ENCODE measurements at places on chromosomes 4 and X. TPM values are rescaled to one million over a fixed set of nuclear protein-coding genes. Genes with fewer than 3 reads are reported as not detected.

- no peak for DNase-seq
Measured at GRCh38 chr4:172957216-172957615, 211.4 kb upstream of the GALNT7 start.

DNA sequence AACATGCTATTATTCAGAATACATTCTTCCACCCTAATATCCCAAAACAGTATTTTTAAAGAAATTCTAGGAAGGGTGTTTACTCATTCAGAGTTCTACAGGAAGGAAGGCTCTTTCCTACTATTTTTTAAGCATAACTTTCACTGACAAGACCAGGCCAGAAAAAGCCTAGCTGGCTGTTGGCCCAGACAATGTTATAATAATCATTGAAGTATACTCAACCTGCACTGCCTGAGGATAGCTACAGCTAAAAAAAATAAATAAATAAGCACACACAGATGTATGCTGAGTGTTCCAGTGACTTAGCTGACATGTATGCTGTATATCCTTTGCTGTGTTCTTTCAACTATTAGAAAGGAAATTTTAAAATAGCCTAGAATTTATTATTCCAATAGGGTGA is 145.8 kb upstream of the SPRY1 start:
- no peak for DNase-seq

DNA sequence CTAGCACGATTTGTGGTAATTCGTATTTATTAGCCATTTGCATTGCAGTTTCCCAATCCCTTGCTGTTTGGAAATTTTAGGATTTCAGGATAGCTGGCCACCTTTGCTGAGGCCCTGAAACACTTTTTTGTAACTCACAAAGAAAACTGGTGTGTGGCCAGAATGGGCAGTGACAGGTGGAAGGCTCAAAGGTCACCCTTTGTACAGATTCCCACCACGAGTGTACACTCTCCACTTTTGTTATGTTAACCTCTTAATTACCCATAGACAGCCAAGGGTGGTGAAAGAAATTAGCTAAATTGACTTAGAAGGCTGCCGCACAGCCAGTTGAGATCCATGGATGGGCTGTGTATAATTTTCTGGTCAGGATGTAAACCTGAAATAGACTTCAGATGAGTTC is 109.7 kb upstream of the ARX start:
- no peak for DNase-seq

PRPS1 gene
- total RNA-seq: 38.5 TPM

GRCh38 chr4:119765951-119766350 is 137.3 kb upstream of the PDE5A start:
- no peak for DNase-seq

DNA sequence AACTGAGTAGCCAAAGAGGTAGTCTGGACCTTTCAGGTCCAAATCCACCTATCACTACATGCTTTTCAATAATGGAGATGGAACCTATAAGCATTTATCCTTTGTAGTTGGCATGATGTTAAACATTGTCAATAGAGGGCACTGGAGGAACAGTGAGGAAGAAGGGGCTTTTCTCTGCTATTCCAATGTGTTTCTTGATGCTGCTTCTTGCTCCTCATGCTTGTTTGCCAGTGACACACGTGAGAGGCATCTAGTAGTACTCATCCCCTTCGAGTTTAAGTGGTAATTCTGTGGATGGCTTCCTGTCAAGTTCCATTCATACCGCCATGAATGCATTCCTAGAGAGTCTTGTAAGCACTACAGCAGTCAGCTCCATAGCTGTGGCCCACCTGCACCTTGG is 84.0 kb downstream of the NAA11 start:
- DNase-seq: no peak

FAM114A1 gene
- total RNA-seq: 3.8 TPM

DNA sequence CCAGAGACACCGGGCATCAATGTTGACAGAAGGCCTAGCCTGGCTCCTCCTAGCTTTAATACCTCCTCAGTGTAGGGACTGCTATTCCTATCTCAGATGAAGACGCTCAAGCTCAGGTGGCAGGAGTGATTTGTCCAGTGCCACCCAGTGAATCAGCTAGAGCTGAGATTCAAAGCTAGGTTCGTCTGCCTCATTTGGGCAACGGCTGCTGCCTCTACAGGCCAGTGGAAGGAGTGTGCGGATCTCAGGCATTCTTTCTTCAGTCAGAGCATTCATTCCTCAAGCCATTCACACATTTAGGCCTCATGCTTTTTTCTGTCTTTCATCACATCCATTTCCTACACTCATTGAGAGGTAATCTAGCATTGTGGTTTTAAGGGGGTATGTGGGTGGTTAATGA is 7.3 kb downstream of the TSR2 start:
- DNase-seq: peak; percentile 3

GRCh38 chrX:7083468-7084396 is 63.8 kb upstream of the STS start:
- DNase-seq: peak; percentile 35

DNA sequence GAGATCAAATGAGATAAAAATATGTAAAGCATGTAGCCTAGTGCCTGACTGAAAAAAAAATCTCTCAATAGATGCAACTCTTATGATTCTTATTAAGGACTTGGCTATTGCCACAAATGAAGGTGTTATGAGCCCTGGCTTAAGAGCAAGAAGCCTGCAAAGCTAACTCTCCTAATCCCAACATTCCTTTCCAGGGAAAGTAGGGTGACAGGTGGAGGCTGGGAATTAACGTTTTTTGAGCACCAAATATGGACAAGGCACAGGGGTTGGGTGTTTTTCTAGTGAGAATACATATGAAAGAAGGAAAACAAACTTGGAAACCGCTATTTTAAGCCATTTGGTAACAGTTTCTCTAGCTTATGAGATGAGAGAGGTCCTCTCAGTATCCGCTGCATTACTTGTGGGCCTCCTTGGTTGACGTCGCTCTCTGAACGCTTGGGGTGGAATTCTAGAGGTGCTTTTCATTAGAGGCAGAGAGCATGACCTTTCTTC is 2.4 kb downstream of the RHOH start:
- no peak for DNase-seq

DNA sequence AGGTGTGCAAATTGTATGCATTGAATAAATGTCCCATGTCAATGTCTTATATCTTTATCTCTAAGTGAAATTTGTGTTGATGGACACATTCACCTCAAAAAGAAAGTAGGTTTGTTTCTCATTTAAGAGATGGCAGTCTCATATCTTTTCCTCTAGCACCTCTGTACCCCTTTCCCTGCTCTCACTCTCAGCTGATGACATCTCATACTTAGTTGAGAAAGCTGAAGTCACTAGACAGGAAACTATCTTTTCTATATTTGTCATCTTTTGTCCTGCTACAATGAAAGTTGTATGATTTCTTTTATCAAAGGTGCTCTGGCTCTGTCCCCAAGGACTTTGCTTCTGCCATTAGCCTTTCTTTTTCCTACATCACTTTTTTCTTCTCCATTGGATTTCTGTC is 84.0 kb upstream of the GRPR start:
- no peak for DNase-seq

RIPPLY1 gene
- not detected for total RNA-seq

SPATA18 gene
- under 0.01 TPM for total RNA-seq

DNA sequence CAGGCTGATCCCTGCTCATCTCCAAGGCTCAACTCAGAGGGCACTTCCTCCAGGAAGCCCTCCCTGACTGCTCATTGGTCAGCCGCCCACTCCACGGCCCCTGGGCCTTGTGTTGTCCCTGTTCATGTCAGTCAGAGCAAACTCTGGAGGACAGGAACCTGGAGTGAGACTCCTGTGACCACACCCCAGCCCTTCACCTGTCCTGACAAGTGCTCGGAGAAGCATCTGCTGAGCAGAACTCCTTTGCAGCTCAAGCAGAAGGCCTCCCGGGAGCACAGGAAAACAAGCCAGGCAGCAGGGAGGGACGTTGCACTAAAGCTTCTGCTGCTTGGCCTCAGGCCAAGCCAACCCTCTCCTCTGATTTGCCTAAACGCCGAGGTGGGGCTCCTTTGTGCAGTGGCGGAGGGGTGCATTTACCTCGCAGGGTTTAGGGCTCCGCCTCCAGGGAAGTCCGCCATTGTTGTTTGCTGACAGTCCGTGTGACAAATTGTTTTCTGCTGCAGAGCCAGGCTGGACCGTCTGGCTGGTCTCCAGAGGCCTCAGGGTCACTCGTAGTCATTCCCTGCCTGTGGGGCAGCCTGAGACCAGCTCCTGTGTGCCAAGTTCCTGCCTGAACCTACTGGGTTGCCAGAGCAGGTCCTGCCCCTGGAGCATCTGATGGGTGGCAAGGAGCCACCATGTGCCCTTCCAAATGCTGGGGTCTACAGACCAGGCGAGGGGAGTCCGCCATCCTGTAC is 61.8 kb downstream of the C4orf50 start:
- no peak for DNase-seq

SLC6A14 gene
- not detected for total RNA-seq

IL3RA gene
- 23.4 TPM for total RNA-seq

MND1 gene
- 0.54 TPM for total RNA-seq

TMPRSS11F gene
- total RNA-seq: not detected

Data from hematopoietic multipotent progenitor cell (in vitro differentiated cells).